ENCODE measurements at places on chromosomes 1 and 21. TPM values are rescaled to one million over a fixed set of nuclear protein-coding genes. Genes with fewer than 3 reads are reported as not detected.

The GNAT2 gene
- total RNA-seq: 0.64 TPM

The ETV3L gene
- total RNA-seq: not detected

The CASQ2 gene
- total RNA-seq: not detected

The OR2T5 gene
- not detected for total RNA-seq

The TMEM50A gene
- total RNA-seq: 98.0 TPM

The C1orf167 gene
- not detected for total RNA-seq

The LIPI gene
- not detected for total RNA-seq

The DCST1 gene
- not detected for total RNA-seq

The AADACL4 gene
- not detected for total RNA-seq

The GBP2 gene
- 253 TPM for total RNA-seq

The RHBG gene
- total RNA-seq: not detected

The S100A14 gene
- total RNA-seq: 0.14 TPM

The ZNF683 gene
- total RNA-seq: not detected

The TRIM17 gene
- 1.3 TPM for total RNA-seq

The LEFTY2 gene
- not detected for total RNA-seq

The SPRR2F gene
- total RNA-seq: not detected

The GBP5 gene
- 137 TPM for total RNA-seq

The CELA3B gene
- total RNA-seq: not detected

The MCOLN3 gene
- 0.16 TPM for total RNA-seq

The TCEA3 gene
- total RNA-seq: 6.8 TPM

The XCL2 gene
- 1.5 TPM for total RNA-seq

The NPHS2 gene
- not detected for total RNA-seq
